Cardiac muscle cell (in vitro differentiated cells and primary cell): ENCODE measurements at places on chromosomes 5 and 9. TPM values are rescaled to one million over a fixed set of nuclear protein-coding genes. Genes with fewer than 3 reads are reported as not detected.

SPARC gene
- total RNA-seq = 130 and 216 TPM in 2 replicates

NMUR2 gene
- total RNA-seq = not detected in 2 replicates

PLAA gene
- 30.7 and 32.6 TPM in 2 replicates for total RNA-seq

SEMA4D gene
- total RNA-seq = 14.5 and 34.2 TPM in 2 replicates

TARS1 gene
- total RNA-seq = 75.2 and 80.8 TPM in 2 replicates

DNA sequence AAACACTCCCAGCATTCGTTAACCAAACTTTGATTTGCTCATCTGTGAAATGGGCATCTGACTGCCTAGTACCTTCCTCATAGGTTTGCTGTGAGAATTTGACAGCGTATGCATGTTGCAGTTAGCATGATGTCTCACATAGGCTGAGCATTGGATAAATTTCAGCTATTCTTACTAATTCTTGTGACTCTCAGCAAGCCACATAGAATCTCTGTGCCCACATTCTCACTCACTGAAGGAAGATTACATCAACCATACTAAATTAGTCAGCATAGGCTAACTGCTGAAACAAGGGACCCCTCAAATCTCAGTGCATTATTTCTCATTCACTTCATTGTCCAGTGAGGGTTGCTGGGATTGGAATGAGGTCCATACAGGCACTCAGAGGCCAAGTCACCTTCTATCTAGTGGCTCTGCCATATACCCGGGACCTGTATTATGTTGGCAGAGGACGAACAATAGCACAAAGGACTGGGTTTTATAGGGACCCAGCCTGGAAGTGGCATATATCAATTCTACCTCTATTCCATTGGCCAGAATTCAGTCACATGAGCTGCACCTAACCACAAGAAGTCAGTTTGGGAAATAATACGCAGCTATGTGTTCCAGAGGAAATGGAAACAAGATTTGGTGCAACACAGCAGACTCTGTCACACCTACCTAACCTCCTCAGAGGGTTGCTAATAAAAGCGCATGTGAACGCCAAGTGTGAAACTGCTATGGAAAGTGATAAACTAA is 4.2 kb upstream of the PTGER4 start:
- H3K4me1 ChIP-seq = no peaks in the 10 kb centered on the region
- no peaks in the 10 kb centered on the region for H3K36me3 ChIP-seq
- H3K27ac ChIP-seq = no peak overlapping the region
- DNase-seq = no peak

- peaks cover 4% of the 10 kb centered on the region for H3K27me3 ChIP-seq
- no peak for DNase-seq
- H3K27ac ChIP-seq = no peak overlapping the region
- no peaks in the 10 kb centered on the region for H3K36me3 ChIP-seq
Observed at GRCh38 chr5:169978714-169979113, 1.6 kb downstream of the INSYN2B start.

DNA sequence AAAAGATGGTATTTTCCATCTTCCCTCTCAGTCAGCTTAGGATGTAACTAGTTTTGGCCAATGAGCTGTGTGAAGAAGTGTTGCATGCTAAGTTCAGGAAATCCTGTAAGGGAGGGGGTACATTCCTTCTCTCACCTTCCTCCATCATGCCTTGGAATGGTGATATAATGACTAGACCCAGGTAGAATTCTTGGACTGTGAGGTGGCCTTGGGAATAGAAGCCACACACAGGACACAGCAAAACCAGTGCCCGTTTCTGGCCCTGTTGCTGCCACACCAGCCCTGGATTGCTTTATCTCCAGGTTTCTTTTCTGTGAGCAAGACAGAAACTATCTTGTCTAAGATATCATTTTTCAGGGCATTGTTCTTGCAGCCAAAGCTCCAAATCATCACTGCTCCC is 10.5 kb upstream of the ZNF354A start:
- H3K4me1 ChIP-seq = no peaks in the 10 kb centered on the region

GRCh38 chr9:16043756-16044578 is 491.1 kb downstream of the CCDC171 start:
- H3K27ac ChIP-seq = no peak overlapping the region
- H3K4me1 ChIP-seq = peaks cover 8% of the 10 kb centered on the region
- H3K36me3 ChIP-seq = no peaks in the 10 kb centered on the region
- H3K27me3 ChIP-seq = no peaks in the 10 kb centered on the region

DNA sequence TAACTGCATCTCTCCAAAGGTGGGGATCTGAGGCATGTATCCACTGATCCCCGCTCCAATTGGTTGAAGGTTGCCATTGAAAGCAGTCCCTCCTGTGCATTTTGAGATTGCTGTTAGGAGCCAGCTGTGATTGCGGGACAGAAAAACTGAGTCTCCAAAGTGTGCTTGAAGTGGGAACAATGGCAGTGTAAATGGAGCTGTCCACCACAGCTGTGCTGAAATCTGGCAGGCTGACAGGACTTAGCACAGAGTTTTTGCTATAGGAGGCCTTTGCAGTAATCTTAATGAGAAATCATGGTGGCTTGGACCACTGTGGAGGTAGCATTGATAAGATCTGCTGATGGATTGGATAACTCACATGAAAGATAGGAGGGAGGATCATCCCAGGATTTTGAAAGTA is 3.3 kb downstream of the RNF20 start:
- no peak overlapping the region for H3K27ac ChIP-seq
- no peak overlapping the region for H3K4me3 ChIP-seq
- H3K27me3 ChIP-seq = no peaks in the 10 kb centered on the region
- H3K36me3 ChIP-seq = peaks cover 32% of the 10 kb centered on the region

GRCh38 chr5:11984196-11984595 is 80.0 kb upstream of the CTNND2 start:
- no peaks in the 10 kb centered on the region for H3K4me1 ChIP-seq
- H3K27ac ChIP-seq = no peak overlapping the region
- H3K36me3 ChIP-seq = no peaks in the 10 kb centered on the region
- H3K4me3 ChIP-seq = no peak overlapping the region
- DNase-seq = no peak

DNA sequence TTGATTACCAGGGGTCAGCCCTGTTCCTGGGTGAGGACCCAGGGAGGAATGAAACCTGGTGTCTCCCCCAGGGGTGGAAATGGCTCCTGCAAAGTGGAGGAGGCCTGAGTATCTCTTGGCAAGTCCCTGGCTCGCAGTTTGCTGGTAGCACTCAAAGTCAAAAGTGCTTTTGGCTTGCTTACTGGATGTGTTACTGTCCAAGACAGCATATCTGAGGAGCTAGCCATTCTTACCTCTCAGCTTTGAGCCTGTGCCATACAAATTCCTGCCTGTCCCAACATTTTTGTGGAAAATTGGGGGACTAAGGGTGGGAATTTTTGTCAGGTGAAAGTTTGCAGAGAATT is 9.9 kb downstream of the ZNF618 start:
- no peaks in the 10 kb centered on the region for H3K36me3 ChIP-seq
- H3K27ac ChIP-seq = peak overlapping the region; percentile 8
- DNase-seq = peak; percentile 39
- no peaks in the 10 kb centered on the region for H3K27me3 ChIP-seq

DNA sequence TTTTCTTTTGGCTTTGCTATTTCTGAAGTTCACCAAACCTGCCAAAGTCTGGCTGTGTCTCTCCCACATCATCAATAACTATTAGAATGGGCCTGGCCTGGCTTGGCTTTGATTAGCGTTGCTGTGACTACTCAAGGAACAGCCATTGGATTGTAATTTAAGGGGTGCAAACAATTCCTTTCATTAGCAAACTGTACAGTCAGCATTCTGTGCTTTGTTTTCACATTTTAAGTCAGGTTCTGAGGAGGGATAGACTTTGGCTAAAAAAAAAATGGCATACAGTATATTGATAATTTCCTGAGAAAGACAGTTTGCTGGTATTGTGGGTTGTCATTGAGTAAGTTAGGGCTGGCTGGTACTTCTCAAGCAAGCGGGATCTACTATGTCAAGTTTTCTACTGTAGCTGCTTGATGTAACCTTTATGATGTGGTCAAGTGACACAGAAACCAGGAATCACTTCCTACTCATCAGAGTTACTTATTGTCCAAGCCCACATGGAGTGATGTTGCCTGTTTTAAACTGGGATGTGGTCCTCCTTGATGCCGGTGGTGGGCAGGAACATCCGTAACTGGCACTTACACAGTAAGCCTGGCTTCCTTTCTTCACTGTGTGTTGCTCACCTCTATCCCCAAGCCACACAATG is 161.4 kb downstream of the CD180 start:
- H3K4me3 ChIP-seq = no peak overlapping the region
- DNase-seq = no peak
- no peak overlapping the region for H3K27ac ChIP-seq
- H3K4me1 ChIP-seq = peaks cover 76% of the 10 kb centered on the region
- no peaks in the 10 kb centered on the region for H3K36me3 ChIP-seq
- H3K27me3 ChIP-seq = no peaks in the 10 kb centered on the region

CTXN3 gene
- not detected in 2 replicates for total RNA-seq

DNA sequence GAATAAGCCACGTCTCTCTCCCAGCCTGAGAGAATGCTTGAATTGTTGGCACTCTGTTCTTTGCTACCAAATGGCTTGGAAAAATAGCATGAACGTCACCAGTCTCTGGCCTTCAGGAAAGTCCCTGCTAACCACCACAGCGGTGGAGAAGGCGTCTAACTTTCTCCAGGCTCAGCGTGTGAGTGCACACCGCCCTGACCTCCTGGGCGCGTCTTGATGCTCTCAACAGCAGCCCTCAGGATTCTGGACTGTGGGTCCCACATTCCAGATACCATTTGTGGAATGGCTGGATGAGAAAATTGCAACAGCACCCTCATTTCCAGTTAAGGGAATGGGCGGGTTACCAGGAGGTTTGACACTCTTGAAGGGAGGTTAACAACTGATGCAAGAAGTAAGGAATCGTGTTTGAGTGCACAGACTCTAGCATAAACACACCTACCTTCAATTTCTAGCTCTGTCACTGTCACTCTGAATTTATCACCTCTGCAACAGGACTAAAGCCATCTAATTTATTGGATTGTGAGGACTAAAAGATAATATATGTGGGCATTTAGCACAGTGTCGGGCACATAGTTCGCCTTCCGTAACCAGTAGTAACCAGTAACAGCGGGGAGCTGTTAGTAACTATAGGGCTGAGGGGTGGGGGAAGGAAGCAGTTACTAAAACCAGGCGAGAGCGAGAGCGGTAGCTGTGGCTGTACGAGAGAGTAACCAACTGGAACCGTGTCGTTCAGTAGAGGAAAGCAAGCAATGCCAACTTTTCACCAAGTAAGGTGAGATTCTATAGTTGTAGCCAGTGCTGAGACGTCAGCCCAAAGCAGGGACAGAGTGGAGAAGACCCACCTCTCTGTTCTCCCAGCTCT is 807 bp upstream of the PLGRKT start:
- peak overlapping the region; percentile 68 for H3K4me3 ChIP-seq
- DNase-seq = peak; percentile 47
- no peaks in the 10 kb centered on the region for H3K27me3 ChIP-seq
- H3K36me3 ChIP-seq = no peaks in the 10 kb centered on the region
- peaks cover 5% of the 10 kb centered on the region for H3K4me1 ChIP-seq
- peak overlapping the region; percentile 28 for H3K27ac ChIP-seq

DNA sequence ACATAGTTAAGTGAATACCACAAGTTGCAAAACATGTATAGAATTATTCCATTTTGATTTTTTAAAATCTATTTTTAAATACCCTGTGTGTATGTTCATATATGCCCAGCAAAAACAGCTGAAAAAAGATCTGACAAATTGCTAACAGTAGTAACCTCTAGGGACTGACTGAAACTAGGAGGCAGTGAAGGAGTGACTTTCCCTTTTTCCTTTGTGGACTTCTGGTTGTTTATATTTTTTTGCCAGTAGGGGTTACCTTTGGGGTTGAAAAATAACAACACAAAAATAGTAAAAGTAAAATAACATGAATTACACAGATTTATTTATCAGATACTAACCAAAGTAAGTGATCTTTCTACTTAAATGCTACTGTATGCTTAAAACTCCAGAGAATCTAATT is 2.9 kb downstream of the MEGF9 start:
- H3K4me1 ChIP-seq = no peaks in the 10 kb centered on the region
- no peaks in the 10 kb centered on the region for H3K36me3 ChIP-seq
- H3K27ac ChIP-seq = no peak overlapping the region
- H3K27me3 ChIP-seq = peaks cover 20% of the 10 kb centered on the region
- H3K4me3 ChIP-seq = no peak overlapping the region

- DNase-seq = no peak
- no peaks in the 10 kb centered on the region for H3K4me1 ChIP-seq
- H3K27me3 ChIP-seq = no peaks in the 10 kb centered on the region
- H3K4me3 ChIP-seq = no peak overlapping the region
- H3K36me3 ChIP-seq = no peaks in the 10 kb centered on the region
Observed at GRCh38 chr5:52554293-52554692, 233.4 kb upstream of the ITGA1 start.

DNA sequence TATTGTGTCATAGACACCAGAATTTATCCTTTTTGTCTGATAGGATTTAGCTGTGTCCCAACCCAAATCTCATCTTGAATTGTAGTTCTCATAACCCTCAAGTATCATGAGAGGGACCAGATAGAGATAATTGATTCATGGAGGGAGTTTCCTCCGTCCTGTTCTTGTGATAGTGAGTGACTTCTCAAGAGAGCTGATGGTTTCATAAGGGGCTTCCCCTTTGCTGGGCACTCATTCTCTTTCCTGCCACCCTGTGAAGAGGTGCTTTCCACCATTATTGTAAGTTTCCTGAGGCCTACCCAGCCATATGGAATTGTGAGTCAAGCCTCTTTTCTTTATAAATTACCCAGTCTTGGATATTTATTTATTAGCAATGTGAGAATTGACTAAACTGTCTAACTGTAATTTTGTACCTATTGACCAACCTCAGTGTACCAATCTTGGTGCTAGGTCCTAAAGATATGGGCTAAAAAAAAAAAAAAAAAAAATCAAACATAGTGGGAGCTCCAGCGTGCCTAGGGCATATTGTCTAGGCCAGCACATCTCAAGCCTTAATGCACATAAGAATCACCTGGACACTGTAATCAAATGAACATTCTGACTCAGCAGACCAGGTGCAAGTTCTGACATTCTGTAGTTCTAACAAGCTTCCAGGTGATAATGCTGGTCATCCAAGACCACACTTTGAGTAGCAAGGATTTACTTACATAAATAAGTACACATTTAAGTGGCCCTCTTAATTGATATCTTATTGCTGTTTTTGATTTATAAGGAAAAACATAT is 30.5 kb downstream of the ST8SIA4 start:
- H3K36me3 ChIP-seq = no peaks in the 10 kb centered on the region
- DNase-seq = no peak
- no peaks in the 10 kb centered on the region for H3K4me1 ChIP-seq
- no peak overlapping the region for H3K27ac ChIP-seq

- H3K4me1 ChIP-seq = no peaks in the 10 kb centered on the region
- no peak for DNase-seq
- no peaks in the 10 kb centered on the region for H3K27me3 ChIP-seq
- no peak overlapping the region for H3K27ac ChIP-seq
- H3K36me3 ChIP-seq = no peaks in the 10 kb centered on the region
Observed at GRCh38 chr5:61617995-61618525, 286.0 kb downstream of the ZSWIM6 start.
